Stimulated activated CD4-positive, alpha-beta T cell treated with anti-CD3 and anti-CD28 coated beads, Interleukin-1b, Interleukin-23, amount 100 ng/mL, for 1 hour (primary cell): ENCODE measurements at places on chromosomes 7 and 10.

DNA sequence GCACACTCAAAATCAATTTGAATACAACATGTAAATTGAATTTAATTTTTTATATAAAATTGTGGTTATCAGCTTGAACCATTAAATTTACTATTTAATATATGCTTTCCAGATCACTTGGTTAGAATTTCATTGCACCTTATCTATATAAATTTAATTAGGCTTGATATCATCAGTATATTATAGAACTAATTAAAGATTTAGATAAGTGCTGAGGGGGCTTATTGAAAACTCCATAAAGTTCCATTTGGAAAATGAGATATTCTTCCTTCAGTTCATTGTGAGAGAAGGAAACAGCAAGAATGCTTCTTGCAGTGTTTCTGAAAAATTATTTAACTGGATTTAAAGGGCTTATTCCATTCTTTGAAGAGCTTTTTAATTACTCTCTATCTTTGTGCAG, 85.7 kb upstream of the LRGUK start:
- no peak for DNase-seq

DNA sequence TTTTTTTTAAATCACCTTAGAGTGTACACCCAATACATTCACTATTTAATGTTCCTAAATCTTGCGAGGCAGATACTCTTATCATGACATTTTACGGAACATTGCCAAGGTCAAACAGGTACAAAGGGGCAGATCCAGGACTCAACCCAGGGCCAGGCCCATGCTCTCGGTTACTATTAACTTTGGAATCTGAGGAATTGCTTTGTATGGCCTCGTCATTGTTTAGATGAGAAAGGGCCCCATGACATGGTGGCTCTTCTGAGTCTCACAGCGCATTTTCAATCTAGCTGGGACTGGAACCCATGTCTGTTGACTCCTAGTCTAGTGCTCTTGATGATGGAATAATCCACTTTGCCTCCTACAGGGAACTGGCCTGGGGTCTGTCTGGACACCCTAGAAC, 59.1 kb downstream of the GATA3 start:
- no peak for DNase-seq

GRCh38 chr7:128027485-128027980, 3.7 kb downstream of the LRRC4 start:
- DNase-seq = no peak

DNA sequence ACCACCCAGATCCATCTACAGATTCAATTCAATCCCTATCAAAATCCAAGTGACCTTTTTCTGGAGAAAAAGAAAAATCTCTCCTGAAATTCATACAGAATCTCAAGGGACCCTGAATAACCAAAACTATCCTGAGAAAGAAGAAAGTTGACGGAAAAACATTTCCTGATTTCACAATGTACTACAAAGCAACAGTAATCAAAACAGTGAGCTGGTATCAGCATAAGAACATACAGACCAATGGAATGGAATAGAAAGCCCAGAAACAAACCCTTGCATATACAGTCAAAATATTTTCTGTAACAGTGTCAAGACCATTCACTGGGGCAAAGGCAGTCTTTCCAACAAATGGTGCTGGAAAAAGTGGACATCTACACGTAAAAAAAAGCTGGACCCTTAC, 89.9 kb downstream of the JMJD1C start:
- DNase-seq = no peak

DNA sequence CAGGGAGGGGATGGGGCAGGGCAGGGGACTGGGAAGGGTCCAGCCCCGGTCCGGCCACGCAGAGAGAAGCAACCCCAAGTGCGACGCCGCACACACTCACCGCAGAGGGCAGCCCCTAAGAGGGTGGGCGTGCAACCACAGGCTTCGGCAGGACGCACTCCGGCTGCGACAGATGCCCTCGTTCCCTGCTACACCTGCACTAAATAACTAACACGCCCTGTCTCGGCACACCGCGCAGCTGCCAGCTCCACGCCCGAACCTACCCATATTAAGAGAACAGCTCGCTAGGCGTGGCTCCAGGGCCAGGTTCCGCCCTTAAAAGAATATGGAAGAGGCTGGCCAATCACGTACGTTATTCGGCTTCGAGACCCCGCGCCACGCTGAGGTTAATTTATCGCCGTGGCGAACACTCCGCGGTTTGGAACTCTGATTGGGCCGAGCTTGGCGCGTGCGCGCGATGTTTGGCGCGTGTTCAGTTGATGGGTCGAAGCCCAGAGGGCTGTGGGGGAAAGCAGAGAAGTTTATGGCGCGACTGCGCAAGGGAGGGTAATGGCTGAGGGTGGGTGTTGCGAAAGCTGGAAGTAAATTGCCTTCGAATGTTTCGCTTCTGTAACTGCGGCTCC, 91.1 kb downstream of the OR13A1 start:
- DNase-seq = no peak

GRCh38 chr10:58797356-58797755, 284.7 kb downstream of the BICC1 start:
- DNase-seq = no peak

DNA sequence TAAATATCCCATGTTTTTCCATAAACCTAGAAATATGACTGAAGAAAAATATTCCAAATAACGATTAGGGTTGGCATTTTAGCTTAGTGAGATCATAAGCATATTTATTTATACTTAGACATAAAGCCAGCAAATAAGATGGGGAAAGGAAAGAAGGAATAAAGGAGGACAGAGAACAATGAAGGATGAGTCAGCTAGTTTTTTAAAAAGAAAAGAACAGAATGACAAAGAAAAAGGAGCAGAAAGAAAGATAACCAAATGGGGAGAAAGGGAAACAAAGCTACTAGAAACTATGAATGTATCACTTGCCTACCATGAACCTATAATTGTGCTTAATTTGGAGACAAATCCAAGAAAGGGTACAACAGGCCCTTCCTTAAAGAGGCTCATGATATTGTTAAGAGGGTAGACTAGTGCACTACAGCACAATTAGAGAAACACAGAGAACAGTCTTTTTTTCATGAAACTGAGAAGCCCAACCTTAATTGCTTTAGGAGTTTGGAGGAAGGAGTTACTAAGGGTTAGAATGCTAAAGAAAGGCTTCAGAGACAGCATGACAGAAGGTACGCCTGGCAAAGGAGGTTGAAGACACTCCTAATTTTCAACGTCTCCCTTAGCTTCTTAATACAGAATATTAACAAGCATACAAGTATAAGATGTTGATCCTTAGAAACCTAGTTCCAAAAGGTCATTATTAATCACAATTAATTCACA, 23.9 kb downstream of the HERPUD2 start:
- no peak for DNase-seq

DNA sequence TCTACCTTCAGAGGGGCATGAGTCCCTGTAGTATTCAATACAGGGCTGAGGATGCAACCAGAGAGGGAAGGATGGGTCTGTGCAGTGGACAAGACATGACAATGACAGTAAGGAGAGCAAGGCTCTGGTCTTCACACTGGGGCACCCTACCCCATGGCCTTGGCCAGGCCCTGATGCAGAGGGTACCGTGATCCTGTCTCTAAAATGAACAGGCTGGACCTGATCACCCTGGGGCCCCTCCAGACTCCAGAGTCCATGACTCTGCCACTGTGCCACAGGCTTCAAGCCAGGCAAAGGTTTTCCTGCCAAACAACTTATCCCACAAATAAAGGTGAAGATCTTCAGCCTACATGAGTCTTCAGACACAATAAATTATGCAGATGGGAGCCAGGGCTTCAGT, 4.9 kb downstream of the MAT1A start:
- no peak for DNase-seq

DNA sequence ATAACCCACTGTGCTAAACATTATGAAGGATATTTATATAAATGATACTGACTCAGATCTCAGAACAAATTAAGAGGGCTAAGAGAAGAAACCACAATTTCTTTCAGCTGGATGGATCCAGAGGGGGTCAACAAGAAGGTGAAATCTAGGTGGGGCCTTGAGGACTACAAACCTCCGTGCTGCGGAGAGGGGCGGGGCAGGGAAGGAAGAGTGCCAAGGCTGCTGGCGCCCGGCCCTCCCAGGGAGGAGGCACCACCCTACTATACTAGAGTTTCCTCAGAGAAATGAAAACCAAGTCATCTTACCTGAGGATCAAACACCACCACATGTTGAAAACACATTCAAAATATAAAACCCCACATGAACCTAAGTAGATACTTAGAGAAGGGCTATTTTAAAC, 29.3 kb upstream of the CRYGN start:
- no peak for DNase-seq
